Kidney epithelial cell (primary cell): ENCODE measurements at places on chromosomes 1 and 21. TPM values are rescaled to one million over a fixed set of nuclear protein-coding genes. Genes with fewer than 3 reads are reported as not detected.

Gene ST6GALNAC5
- 9.4 and 10.8 TPM in 2 replicates for total RNA-seq

Gene PLEKHN1
- 13.2 and 13.3 TPM in 2 replicates for total RNA-seq

Gene PLXNA2
- 6.9 and 9.2 TPM in 2 replicates for total RNA-seq

DNA sequence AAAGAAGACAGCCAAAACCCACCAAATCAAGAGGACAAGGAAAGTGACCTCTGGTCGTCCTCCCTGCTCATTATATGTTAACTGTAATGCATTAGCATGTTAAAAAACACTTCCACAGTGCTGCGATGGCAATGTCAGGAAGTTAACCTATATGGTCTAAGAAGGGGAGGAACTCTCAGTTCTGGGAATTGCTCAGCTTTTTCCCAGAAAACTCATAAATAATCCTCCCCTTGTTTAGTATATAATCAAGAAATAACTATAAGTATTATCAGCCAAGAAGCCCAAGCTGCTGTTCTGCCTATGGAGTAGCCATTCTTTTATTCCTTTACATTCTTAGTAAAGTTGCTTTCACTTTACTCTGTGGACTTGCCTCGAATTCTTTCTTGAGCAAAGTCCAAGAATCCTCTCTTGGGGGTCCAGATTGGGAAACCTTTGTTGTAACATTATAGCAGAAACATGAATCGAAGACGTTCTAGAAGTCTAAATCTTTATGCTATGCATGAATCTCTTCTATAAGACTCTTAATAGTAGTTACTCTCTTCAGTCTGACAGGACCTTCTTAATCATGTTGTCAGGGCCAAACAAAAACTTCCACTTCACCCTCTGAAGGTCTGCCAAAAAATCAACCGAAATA lies 110.0 kb upstream of the VANGL1 start:
- DNase-seq: no peak

- no peak for DNase-seq
Measured at GRCh38 chr1:54885237-54885679, 1.7 kb downstream of the DHCR24 start.

DNA sequence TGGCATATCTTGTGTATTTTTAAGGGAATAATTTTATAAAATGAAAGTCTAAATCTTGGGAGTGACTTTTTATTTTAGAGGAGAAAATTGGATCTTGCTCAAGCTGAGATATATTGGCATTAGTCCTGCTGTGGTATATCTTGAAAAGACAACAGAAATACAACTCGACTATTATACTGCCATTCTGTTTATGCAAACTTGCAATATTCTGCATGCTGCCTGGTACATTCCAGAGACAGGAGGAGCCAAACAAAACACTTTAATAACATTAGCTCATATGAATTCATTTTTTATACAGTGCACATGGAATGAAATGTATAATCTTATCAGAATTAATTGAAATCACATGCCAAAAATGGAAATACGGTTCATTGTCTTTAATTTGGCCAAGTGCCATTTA lies 176.0 kb upstream of the NRIP1 start:
- no peak for DNase-seq

GRCh38 chr21:41977034-41977950 lies 23.5 kb upstream of the C2CD2 start:
- DNase-seq: no peak
